Smooth muscle cell of the pulmonary artery (primary cell): ENCODE measurements at places on chromosomes 5 and 9. TPM values are rescaled to one million over a fixed set of nuclear protein-coding genes. Genes with fewer than 3 reads are reported as not detected.

PCDHA1 gene
- total RNA-seq = 0.20 TPM in 1 of 2 replicates, not detected in the other

GABRA1 gene
- 0.17 TPM in 1 of 2 replicates, not detected in the other for total RNA-seq

AFAP1L1 gene
- total RNA-seq = 5.5 and 14.9 TPM in 2 replicates

NEUROG1 gene
- not detected in 2 replicates for total RNA-seq

IL13 gene
- total RNA-seq = not detected in 2 replicates

DOLK gene
- total RNA-seq = 24.9 and 30.9 TPM in 2 replicates

SYNPO gene
- 62.4 and 94.2 TPM in 2 replicates for total RNA-seq

CDH10 gene
- 0.72 and 2.4 TPM in 2 replicates for total RNA-seq

ACTBL2 gene
- 0.03 TPM in 1 of 2 replicates, not detected in the other for total RNA-seq

KIF24 gene
- 0.76 and 1.2 TPM in 2 replicates for total RNA-seq

ZFP37 gene
- total RNA-seq = 2.3 and 3.0 TPM in 2 replicates
